ENCODE measurements at places on chromosomes 2 and 18. TPM values are rescaled to one million over a fixed set of nuclear protein-coding genes. Genes with fewer than 3 reads are reported as not detected.

DNA sequence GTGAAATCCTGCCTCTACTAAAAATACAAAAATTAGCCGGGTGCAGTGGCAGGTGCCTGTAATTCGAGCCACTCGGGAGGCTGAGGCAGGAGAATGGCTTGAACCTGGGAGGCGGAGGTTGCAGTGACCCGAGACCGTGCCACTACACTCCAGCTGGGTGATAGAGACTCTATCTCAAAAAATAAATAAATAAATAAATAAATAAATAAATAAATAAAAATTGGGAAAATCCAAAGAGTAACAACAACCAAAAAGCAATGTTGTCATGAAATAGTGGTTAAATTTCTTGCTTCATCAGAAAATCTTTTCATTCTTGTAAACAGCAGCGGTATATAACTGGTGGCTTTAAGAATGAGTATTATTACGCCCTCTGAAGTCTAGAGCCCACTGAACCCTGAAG, 54.4 kb downstream of the HEATR5B start:
- DNase-seq, result no peak

DNA sequence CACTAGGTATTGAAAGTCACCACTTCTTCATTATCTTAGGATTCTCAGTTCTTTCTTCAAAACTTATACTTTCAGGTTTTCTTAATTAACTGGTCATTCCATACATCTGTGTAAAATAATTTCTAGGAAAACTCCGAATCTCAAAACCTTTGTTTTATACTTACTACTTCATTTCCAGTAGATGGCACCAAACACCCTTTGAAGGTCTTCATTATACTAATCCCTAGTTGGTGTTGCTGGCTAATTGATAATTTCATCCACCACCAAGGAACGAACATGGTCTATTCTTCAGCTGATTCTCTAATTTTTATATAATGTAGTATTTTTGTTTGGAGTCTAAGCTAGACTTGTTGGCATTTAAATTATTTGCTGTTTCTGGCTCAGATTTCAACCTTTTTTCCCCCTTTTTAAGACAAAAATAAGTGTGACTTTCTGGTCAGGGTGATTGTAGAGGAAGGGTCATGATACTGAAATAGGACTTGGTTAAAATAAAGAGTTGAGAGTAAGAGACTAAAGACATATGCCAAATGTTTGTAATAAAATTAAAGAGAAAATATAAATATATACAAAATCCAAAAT, 2.8 kb upstream of the MXD1 start:
- DNase-seq, result peak; percentile 39

REG3G gene
- polyA plus RNA-seq, result not detected

PMAIP1 gene
- 4.0 TPM for polyA plus RNA-seq

DNA sequence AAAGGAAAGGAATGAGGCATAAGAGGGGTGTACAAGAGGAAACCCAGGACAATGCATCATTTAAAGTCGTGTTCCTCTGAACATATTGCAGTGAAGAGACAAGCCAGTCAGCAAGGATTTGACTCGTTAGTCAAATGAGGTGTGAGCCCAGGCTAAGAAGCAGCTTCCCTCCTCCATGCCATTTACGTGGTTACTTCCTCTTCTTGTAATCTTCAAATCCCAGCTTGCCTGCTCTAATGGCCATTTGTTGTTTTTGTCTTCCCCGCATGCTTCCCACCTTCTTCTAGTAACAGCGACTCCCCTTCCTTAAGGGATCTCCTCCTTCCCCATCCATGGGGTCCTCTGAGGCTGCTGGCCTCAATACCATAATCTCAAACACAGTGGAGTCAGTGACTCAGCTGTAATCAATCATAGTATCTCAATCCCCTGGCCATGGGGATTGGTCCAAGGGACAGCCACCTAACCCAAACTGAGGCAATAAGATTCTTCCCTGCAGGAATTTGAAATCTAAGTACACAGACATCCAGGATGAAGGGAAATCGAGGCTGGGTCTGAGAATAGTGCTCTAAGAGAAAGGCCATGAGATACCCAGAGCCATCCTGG, 37.6 kb downstream of the SLC14A1 start:
- no peak for DNase-seq

GRCh38 chr2:135651717-135652116, 89.9 kb upstream of the UBXN4 start:
- no peak for DNase-seq

DNA sequence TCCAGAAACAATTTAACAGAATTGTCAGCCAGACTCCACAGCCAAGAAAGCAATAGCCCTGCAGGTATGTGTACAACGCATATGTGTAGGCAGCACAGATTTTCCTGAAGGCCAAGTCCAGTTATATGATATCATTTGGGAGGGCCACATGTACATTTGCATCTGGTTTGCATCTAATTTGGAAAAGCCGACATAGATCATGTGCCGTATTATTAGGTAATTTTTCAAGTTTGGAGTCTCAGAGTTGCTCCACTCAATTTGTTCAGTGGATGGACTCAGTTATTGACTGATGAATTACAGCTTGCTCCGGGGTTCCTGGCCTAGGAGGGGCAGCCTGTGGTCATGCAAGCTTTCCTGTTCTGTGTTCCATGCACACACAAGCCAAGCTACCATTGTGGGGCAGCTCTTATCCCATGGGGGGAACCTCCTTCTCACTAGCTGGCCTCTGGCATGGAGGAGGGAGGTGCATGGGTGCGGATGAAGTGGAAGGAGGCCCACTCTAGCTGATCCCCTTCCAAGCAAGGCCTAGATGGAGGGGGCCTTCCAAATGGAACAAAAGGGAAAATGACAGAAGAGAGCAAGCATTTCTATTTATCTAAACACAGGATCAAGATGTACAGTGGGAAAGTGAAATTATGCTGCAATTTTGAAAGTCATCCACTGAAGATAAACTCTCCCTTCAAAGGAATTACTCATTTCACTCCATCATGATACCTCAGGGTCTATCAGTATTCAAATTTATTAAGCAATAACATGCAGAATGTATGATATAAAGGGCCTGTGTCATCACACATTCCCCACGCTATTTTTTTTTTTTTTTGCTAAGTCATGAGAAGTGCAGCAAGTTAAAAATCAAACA, 202.6 kb upstream of the SMAD2 start:
- no peak for DNase-seq

GRCh38 chr2:224260372-224261020, 141.4 kb downstream of the FAM124B start:
- peak; percentile 64 for DNase-seq

DNA sequence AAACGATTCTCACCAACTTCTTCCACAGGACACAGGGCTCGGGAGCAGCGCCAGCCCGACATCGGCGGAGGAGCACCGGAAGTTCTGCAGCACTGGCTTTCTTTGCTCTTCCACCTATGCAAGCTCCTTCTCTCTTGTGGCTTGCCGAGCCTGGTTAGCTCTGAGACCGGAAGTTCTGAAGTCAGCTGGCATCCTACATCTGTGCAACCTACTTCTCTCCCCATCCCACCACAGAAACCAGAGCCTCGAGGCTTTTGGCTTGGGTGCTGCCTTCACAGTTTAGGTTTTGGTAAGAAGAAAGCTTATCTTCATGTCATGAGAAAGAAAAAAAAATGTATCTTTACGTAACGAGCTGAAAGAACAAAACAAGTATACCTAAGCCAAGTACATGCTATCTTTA, 111.7 kb downstream of the ANKRD44 start:
- no peak for DNase-seq

DNA sequence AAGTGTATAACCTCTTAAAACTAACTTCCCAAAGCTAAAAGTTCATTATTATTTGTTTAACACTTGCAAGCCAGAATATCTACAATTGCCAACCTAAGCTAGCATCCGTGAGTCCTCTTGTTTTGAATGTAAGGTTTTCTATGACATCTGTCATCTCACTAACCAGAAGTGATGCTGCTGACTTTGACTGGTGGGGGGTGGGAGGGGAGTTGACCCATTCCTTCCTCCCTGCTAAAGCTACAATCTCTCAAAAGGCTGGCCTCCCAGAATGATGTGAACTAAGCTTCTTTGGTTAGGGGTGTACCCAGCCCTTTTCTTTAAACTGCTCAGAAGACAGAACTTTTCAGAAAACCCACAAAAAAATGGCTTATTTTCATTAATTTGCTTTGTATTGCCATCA, 280.6 kb downstream of the ZEB2 start:
- DNase-seq, result no peak

GRCh38 chr2:99652862-99653261, 163.0 kb upstream of the REV1 start:
- DNase-seq, result no peak

GRCh38 chr2:48043131-48043700, 136.9 kb upstream of the FBXO11 start:
- DNase-seq, result no peak

PJVK gene
- polyA plus RNA-seq, result 12.6 TPM

ANKRD30B gene
- polyA plus RNA-seq, result 0.24 TPM

DNA sequence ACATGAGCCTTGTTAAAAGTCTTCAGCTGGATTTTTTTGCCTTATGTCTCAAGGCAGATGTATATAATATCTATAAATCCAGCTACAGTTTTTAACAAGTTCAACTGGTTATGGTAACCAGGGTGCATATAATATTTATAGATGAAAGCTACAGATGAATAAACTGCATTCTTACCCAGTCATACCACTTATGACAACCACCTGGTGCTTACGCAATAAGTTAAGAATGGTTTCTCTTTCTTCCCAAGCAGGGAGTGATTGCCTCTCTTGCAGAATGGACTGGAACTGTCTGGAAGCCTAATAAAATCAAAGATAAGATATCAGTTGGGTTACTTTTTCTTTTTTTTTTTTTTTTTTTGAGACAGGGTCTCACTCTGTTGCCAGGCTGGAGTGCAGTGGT, 19.6 kb downstream of the DHX57 start:
- DNase-seq, result no peak

- no peak for DNase-seq
Measured at GRCh38 chr2:239294571-239295054, 106.2 kb downstream of the HDAC4 start.

GRCh38 chr2:78351208-78351607, 674.3 kb upstream of the REG3G start:
- DNase-seq, result no peak

RPRM gene
- 2.6 TPM for polyA plus RNA-seq

- DNase-seq, result no peak
Measured at GRCh38 chr18:8820396-8821082, 115.2 kb downstream of the MTCL1 start.

- no peak for DNase-seq
Measured at GRCh38 chr2:178731300-178731699, 75.9 kb downstream of the TTN start.

GRCh38 chr2:121903037-121903689, 147.7 kb downstream of the TSN start:
- no peak for DNase-seq

GRCh38 chr2:200467806-200468681, 41.8 kb downstream of the KCTD18 start:
- no peak for DNase-seq

GRCh38 chr2:239225371-239225851, 175.4 kb downstream of the HDAC4 start:
- DNase-seq, result no peak

BUB1 gene
- 21.3 TPM for polyA plus RNA-seq

GRCh38 chr2:43519643-43520221, 76.1 kb downstream of the THADA start:
- no peak for DNase-seq

DNA sequence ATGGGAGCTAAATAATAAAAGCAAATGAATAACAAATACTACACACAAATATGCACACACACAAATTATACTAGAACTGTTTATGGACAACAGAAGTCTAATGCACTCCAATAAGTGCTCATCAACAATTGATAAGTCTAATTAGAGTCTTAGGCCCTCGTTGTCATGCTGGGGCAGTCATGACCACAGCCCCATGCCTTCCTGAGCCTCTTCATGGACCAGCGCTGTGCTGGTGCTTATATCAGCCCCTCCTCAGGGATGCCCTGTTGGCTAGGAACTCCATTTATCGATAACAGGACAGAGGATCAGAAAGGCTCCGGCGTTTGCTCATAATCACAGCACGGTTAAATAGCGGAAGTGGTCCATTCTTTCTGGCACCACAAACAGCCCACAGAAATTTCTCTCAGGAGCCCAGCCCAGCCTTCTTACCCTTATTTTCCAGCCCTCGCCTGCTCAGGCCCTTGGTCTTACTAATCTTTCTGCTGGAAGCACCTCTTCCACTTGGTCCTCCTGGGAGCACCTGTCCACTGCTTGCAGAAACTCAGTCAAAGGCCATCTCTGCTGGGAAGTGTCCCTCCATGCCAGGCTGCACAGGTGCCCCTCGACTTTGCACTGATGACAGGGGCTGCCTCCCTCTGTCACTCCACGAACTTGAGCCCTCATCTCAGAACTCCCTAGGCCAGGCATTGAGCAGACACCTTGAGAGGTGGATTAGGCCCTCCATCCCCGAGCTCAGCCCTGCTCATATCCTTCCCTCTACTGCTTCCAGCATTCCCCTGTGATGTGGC, 500.2 kb upstream of the HS6ST1 start:
- DNase-seq, result no peak

GRCh38 chr2:84429328-84429727, 29.8 kb downstream of the SUCLG1 start:
- no peak for DNase-seq

TGFA gene
- polyA plus RNA-seq, result 19.9 TPM

GKN1 gene
- not detected for polyA plus RNA-seq

DNA sequence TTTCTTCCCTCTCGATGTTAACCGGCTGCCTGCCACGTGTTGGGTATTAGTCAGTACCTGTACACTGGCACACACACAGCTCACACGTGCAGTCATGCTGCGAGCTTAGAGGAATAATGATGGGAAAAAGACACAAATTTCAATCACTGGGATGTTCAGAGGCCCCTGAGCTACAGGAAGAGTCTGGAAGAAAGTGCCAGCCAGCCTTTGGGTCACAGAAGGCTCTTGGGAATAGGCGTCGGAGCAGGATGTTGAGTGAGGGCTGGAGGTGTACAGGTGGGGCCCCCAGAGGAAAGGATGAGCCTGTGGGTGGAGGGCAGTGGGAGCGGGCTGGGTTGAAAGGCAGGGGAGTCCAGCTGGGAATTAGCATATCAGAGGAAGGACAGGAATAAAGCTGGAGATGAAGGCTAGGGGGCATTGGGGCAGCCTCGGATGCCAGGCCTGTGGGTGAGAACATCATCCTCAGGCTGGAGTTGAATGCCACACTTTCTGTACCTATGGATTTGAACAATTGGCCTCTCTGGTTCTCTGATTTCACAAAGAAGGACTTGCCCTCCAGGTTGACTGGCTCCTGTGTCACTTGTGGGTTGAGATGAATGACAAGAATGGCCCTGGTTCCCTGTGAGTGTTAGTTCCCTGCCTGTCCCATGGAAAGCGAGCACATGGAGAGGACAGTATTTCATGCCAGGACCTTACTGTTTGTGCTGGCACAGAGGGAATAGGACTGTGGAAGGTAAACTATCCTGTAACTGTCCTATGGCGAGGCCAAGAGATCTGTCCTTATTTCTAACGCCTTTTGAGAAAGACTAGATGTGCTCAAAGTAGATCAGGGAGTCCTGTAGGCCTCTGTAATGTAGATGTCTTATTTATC, 40.6 kb downstream of the GREB1 start:
- no peak for DNase-seq

MARCHF4 gene
- polyA plus RNA-seq, result 0.16 TPM

Measured in right renal pelvis (tissue), 4 donors.